ENCODE measurements at places on chromosomes 11 and 22. TPM values are rescaled to one million over a fixed set of nuclear protein-coding genes. Genes with fewer than 3 reads are reported as not detected.
A peak's percentile ranks its signal among the peaks of the same experiment; 100 is the strongest.

DNA sequence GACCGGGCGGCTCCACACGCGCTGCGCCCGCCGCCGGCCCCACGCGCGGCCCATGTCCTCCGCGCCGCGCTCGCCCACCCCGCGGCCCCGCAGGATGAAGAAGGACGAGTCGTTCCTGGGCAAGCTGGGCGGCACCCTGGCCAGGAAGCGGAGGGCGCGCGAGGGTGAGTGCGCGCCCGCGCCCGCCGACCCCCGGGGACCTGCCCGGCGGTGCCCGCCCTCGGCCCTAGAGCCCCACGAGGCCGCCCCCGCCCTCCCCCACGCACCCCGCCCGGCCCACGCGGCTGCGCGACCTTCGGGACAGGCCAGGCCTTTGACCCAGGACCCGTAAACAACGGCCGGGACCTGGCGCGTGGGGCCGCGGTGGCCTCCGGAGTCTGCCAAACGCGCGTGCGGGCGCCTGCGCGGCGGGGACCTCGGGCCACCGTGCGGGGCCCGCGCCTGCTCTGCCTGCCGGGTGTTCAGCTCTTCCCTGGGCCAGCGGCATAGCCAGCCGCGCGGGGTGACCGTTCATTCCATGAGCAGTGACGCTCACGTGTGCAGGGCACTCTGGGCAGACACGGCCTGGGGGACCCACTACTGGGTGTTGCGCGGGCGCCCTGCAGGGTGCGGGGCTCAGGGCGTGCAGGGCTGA lies at the start of gene PARVB:
TSS of gene PARVB (plus strand) at position 15 of the 634 bp plus-strand sequence. CDS start at position 53, 38 bp downstream.
- H3K4me3 ChIP-seq = peak within 1 kb of the TSS; percentile 91
- H3K36me3 ChIP-seq = no peaks in the 10 kb centered on the region
- peak within 1 kb of the TSS; percentile 100 for H3K27ac ChIP-seq
- peaks cover 14% of the 10 kb centered on the region for H3K4me1 ChIP-seq

The HBB gene
- polyA plus RNA-seq = not detected

- H3K36me3 ChIP-seq = peaks cover 21% of the 10 kb centered on the region
- H3K27me3 ChIP-seq = no peaks in the 10 kb centered on the region
- no peak overlapping the region for H3K4me3 ChIP-seq
- DNase-seq = no peak
Measured at GRCh38 chr11:65411681-65412070, 10.9 kb upstream of the NEAT1 start.

GRCh38 chr11:37505406-37505805 lies 907.4 kb upstream of the RAG2 start:
- no peak overlapping the region for H3K27ac ChIP-seq
- H3K27me3 ChIP-seq = no peaks in the 10 kb centered on the region
- no peaks in the 10 kb centered on the region for H3K36me3 ChIP-seq
- H3K4me3 ChIP-seq = no peak overlapping the region
- H3K4me1 ChIP-seq = peaks cover 18% of the 10 kb centered on the region
- DNase-seq = no peak

The TRIM49 gene
- not detected for polyA plus RNA-seq

DNA sequence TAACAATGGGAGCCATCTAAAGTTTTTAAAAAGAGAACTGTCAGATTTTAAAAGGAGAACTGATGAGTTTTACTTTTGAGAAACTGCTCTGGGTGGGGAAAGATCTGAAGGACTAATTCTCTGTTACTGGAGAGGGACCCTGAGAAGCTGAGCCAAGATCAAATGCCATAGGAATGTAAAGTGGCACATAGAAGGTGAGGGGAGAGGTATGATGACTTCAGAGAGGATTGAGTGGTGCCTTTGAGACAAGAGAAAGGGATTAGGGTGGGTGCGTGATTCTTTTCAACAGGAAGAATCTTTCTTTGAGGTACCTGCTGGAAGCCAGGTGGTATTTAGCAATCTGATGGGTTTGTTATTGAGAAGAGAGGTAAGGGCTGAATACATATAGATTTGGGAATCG lies 9.0 kb downstream of the CRKL start:
- no peak overlapping the region for H3K27ac ChIP-seq
- no peak overlapping the region for H3K4me3 ChIP-seq
- H3K4me1 ChIP-seq = peaks cover 17% of the 10 kb centered on the region
- H3K27me3 ChIP-seq = no peaks in the 10 kb centered on the region

DNA sequence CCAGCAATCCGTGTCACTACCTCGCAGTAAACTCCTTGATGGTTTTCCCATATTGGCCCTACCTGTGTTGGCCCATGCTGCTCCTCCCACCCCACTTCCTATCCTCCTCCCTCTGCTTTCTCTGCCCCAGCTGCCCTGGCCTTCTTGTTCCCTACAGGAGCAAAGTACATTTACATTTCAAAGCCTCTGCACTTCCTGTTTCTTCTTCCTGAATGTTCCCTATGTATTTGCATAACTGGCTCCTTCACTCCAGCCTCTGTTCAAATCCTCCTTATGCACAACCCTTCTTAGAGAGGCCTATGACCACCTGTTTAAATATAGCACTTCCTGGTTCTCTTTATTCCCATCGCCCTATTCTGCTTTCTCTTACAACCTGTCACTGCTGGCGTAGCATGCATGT lies 62.2 kb downstream of the PARVA start:
- H3K27ac ChIP-seq = no peak overlapping the region
- peaks cover 2% of the 10 kb centered on the region for H3K27me3 ChIP-seq
- no peaks in the 10 kb centered on the region for H3K36me3 ChIP-seq
- no peaks in the 10 kb centered on the region for H3K4me1 ChIP-seq
- H3K4me3 ChIP-seq = no peak overlapping the region
- no peak for DNase-seq

The TTC17 gene
- 24.7 TPM for polyA plus RNA-seq

DNA sequence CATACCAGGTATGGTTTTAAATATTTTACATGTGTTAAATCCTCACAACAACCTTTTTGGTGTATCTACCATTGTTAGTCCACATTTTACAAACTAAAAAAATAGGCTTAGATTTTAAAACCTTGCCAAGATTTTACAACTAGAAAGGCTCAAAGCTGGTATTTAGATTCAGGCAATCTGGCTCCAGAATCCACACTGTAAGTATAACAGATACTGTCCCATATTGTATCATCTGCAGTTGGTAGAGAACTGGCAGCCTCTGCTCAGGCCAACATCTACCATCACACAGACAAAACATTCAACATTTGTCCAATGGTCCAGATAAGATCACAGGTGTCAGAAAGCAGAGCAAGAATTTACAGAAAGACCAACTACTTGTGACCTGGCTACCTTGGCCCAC lies 30.9 kb downstream of the CSNK2A3 start:
- H3K27ac ChIP-seq = no peak overlapping the region
- H3K36me3 ChIP-seq = no peaks in the 10 kb centered on the region
- no peak for DNase-seq
- H3K4me1 ChIP-seq = no peaks in the 10 kb centered on the region
- H3K4me3 ChIP-seq = no peak overlapping the region

- no peak overlapping the region for H3K27ac ChIP-seq
- H3K4me3 ChIP-seq = no peak overlapping the region
- H3K36me3 ChIP-seq = no peaks in the 10 kb centered on the region
- DNase-seq = no peak
- peaks cover 9% of the 10 kb centered on the region for H3K27me3 ChIP-seq
Measured at GRCh38 chr22:23072911-23073491, 2.7 kb downstream of the GNAZ start.

GRCh38 chr11:119797736-119798135 lies 68.7 kb upstream of the NECTIN1 start:
- H3K4me1 ChIP-seq = no peaks in the 10 kb centered on the region
- H3K27ac ChIP-seq = no peak overlapping the region
- H3K36me3 ChIP-seq = no peaks in the 10 kb centered on the region

DNA sequence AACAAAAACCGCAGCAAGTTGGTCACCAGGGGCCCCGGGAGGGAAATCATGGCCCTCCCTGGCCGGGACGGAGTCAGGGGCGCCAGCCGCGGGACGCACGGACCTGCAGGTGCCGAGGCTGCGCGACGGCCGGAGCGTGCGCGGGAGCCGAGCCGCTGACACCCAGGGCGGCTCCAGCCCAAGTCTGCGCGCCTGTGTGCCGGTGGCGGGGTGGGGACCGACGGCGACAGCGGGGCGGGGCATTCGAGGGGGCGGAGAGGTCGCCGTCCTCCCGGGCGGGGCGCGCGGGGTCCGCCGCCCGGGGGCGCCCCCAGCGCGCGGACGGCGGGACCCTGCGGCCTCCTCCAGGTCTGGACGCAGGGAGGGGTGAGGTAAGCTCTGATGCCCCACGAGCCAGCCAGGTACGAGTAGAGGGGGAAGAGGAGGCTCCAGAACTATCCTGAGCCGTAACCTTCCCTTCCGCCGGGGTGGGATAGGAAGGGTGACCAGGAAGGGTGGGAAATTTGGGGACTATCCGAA lies at the start of gene ESAM:
TSS of gene ESAM (minus strand) at position 186 of the 519 bp plus-strand sequence. CDS start at position 50, 136 bp downstream.
- no peaks in the 10 kb centered on the region for H3K36me3 ChIP-seq
- H3K4me3 ChIP-seq = peak within 1 kb of the TSS; percentile 83
- no peak for DNase-seq
- H3K27ac ChIP-seq = peak within 1 kb of the TSS; percentile 82
- no peaks in the 10 kb centered on the region for H3K27me3 ChIP-seq

DNA sequence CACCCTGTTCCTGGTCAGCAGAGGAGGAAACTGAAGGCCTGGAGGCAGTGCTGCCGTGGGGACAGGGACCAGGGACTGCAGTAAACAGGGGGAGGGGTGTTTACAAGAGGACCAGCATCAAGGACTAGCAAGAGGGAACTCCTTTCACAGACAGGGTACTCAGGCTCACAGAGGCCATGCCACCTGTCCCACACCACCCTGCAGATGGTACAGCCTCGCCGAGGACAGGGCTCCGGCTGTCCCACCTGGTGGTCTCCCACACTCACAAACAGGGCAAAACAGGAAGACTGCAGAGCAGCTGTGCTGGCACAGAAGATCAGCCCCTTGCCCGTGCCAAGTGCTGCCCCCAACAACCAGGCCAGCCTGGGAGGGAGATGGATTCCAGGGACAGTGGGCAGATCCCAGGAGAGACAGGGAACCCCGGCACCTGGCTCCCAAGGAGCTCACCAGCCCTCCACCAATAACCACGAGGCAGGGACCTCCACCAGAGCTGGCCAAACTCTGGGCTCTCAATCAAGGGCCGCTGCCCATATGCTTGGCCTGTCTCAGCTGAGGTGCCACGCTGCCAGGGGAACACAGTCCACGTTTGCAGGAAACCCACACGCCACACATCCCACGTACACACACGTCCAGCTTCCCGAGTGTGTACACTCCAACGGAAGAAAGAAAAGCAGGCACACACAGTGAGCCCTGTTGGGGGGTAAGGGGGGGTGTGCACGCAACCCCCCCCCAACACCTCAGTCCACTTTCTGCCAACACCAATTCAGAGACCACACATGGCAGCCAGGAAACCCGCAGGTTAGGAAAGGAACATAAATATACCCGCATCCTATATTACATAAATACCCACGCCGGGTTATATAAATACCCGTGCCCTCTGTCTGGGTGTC lies 2.1 kb downstream of the CSNK1E start:
- no peak for DNase-seq
- H3K36me3 ChIP-seq = peaks cover 15% of the 10 kb centered on the region
- peaks cover 47% of the 10 kb centered on the region for H3K4me1 ChIP-seq
- peak overlapping the region; percentile 85 for H3K27ac ChIP-seq

The PLAAT2 gene
- polyA plus RNA-seq = 4.5 TPM
